MCF 10A (cell line): ENCODE measurements at places on chromosomes 11 and 22.

DNA sequence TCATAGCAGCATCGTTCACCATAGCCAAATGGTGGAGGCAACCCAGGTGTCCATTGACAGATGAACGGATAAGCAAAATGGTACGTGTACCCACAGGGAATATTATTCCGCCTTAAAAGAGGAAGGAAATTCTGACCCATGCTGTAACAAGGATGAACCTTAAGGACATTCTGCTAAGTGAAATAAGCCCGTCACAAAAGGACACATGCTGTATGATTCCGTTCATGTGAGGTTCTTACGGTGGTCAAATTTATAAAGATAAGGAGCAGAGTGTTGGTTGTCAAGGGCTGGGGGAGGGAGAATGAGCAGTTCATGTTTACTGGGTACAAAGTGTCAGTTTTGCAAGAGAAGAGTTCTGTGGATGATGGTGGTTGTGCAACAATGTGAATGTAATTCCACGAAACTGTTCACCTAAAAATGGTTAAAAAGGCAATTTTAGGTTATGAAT, 26.3 kb downstream of the APOL1 start:
- DNase-seq = no peak

GRCh38 chr11:115349335-115350017, 154.7 kb downstream of the CADM1 start:
- DNase-seq = no peak

DNA sequence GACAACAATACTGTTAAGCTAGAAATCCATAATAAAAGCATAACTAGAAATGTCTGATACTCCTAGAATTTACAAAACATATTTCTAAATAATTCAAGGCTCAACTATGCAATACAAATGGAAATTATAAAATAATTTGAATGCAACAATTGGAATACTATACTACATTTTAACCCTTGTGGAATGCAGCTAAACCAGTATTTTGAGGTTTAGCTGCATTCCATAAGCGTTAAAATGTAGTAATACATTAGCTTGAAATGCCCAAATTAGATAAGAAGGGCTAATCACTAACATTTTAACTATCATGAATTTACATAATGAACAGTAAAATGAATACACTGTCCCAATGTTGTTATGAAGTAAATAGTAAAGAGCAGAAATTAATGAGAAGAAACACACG, 617.2 kb upstream of the CHORDC1 start:
- DNase-seq = no peak

GRCh38 chr11:64081745-64082442, 46.2 kb downstream of the FLRT1 start:
- no peak for DNase-seq

- no peak for DNase-seq
Measured at GRCh38 chr11:29989174-29989970, 27.5 kb downstream of the KCNA4 start.

GRCh38 chr22:45799291-45799690, 127.7 kb downstream of the ATXN10 start:
- no peak for DNase-seq

DNA sequence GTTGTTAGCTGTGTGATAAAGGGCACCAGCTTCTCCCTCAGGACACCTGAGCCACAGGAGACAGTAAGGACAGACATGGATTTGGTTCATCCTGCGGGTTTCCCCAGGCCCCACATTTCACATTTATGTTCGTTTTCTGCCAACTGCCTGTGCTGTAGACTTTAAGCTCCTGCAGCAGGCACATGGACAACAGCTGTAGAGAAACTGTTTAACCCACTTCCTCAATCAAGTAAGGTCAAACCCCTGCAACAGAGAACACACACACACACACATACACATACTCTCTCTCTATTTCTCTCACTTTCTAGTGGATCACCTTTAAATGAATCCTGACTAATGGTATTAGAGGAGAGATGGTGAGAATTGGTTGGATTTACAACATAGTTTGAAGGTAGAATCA, 90.7 kb downstream of the C11orf87 start:
- DNase-seq = no peak

GRCh38 chr11:1139441-1140083, 18.2 kb upstream of the MUC5AC start:
- no peak for DNase-seq

DNA sequence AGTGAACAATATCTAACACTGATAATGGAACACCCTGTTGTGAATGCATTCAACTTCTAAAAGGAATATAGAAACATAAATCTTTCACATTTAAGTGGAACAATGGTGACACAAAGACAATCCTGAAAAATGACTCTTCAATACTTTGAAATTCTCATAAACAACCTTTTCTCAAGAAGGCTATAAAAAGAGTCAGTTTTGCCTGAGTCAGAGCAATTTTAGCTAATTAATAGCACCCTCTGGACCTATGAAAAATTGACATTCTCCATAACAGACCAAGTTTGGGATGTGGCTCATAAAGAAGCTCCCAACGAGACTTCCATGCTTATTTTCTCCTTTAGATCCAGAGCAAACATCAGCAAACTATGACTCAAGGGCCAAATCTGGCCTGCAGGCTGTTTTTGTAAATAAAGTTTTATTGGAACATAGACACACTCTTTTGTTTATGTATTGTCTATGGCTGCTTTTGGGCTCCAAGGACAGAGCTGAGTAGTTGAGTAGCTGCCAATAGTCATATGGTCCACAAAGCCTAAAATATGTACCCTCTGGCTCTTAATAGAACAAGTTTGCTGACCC, 108.0 kb downstream of the MAML2 start:
- DNase-seq = no peak
